Kidney (tissue), 22 donors: ENCODE measurements at places on chromosomes 6 and 20. TPM values are rescaled to one million over a fixed set of nuclear protein-coding genes. Genes with fewer than 3 reads are reported as not detected.

KCNG1 gene
- polyA plus RNA-seq, result 0.58 TPM

PRND gene
- polyA plus RNA-seq, result not detected

NOTCH4 gene
- polyA plus RNA-seq, result 22.5 TPM

RAB22A gene
- polyA plus RNA-seq, result 7.0 TPM

ETV7 gene
- 0.99 TPM for polyA plus RNA-seq

WFDC10B gene
- polyA plus RNA-seq, result not detected

ACSS2 gene
- 98.9 TPM for polyA plus RNA-seq

HLA-DQB2 gene
- polyA plus RNA-seq, result 1.7 TPM

TUBB2B gene
- 46.1 TPM for polyA plus RNA-seq

PTCRA gene
- not detected for polyA plus RNA-seq

DNA sequence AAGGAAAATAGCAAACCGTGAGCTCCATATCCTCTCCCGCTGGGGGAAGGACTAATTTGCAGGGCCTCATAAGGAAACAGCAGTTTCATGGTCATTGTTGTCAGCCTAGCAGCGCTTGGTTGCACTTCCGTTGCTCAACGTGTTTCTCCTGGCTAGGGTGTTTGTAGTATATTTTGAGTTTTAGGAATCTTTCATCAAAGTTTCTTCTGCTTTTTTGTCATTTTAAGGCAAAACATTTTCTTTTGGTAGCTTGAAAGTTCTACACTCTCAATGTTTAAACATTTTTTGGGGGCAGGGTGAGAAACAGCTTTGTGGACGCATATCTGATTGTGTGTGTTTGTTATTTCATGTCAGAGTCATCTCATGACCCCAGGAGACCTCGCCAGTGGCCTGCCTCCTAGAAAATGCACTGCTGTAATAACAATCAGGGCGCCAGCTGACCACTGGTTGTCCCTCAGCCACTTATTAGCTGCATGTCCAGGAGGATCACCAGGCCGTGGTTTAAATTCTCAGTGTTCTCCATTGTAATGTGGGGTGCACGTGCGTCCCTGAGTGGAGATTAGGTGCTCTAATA lies 20.6 kb downstream of the JARID2 start:
- no peak for DNase-seq

GRCh38 chr20:1118004-1118335 lies 432 bp upstream of the PSMF1 start:
- no peak for DNase-seq

GRCh38 chr6:139852488-139853140 lies 478.2 kb upstream of the CITED2 start:
- no peak for DNase-seq

GRCh38 chr20:48698507-48699267 lies 129.1 kb downstream of the PREX1 start:
- DNase-seq, result no peak

GRCh38 chr20:45935416-45936046 lies 1.0 kb downstream of the PCIF1 start:
- no peak for DNase-seq

DNA sequence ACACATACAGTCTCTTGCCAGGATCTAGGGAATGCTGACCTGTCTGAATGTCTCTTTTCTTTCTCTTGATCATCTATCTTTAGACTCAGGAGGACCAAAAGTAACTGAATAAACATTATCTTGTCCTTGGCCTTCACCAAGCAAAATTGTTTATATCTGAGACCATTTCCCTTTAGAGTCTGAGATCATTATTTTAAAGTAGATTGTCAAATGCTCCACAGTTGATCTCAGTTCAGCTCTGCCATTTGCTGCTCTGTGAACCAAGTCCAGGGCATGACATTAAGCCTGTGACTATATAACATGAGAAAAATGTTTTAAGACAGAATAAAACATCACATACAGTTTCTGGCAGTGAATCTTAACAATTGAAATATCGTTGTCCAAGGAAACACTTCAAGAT lies 148.3 kb upstream of the NRSN1 start:
- no peak for DNase-seq

GRCh38 chr20:20603339-20603990 lies 109.0 kb downstream of the RALGAPA2 start:
- peak; percentile 53 for DNase-seq

DNA sequence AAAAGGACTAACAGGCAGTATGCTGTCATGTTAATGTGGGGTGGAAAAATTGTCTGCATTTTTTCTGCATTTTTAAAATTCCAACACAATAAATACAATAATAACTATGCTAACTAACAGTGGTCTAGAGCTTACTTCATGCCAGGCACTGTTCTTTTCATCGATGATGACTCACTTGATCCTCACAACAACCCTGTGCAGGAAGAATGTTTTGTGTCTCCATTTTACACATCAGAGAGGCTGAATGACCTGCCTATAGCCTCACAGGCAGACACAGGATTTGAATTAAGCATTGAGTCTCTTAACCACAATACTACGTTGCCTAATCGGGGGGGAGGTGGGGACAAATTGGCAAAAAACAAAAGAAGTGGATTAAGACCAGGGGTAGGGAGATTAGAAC lies 26.9 kb upstream of the FANCE start:
- DNase-seq, result no peak

GRCh38 chr6:159099961-159100360 lies 55.2 kb upstream of the TAGAP start:
- no peak for DNase-seq

GRCh38 chr6:151121900-151122299 lies 117.9 kb upstream of the AKAP12 start:
- DNase-seq, result no peak

DNA sequence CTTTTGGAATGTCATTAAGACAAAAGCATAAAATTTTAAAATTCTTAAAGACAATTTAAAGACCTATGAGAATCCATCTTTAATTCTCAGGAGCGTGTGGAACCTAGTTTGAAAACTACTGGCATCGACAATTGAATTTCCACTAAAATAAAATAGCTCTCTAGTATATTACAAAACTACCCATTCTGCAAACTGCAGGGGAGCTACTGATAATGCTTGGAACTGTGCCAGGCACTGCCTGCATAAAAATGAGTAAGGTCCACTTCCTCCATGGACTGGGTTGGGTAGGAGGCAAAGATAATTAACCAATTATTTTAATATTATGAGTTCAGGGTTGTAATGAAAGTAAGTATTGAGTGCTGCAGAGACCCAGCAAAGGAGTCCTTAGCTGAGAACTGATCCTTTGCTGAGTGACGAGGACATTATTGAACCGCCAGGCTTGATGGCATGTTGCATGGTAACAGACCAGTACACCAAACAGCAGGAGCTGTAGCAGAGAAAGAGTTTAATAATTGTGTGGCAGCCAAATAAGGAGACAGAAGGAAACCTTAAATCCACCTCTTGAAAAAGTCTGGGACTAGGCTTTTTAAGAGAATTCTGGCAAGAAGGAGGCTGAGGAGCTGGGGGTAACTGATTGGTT lies 261.3 kb downstream of the ESR1 start:
- no peak for DNase-seq

- no peak for DNase-seq
Observed at GRCh38 chr20:38227420-38228360, 32.8 kb downstream of the KIAA1755 start.

DNA sequence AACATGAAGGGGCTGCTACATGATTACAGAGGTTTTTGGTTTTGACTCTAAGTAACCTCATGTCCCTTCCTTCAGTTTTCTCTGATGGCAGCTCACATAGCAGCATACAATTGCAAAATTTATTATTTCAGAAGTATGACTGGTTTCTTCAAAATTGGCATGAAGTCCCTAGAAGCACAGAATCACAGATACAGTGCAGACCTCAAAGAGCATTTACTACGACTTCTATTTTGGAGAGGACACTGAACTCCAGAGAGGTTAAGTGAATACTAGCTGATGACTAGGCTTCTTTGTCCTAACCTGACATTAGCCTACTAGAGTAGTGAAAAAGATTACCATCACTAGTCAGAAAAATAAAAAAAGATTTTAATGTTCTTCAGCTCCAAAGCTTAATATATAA lies 664.3 kb downstream of the RFPL4B start:
- no peak for DNase-seq

DNA sequence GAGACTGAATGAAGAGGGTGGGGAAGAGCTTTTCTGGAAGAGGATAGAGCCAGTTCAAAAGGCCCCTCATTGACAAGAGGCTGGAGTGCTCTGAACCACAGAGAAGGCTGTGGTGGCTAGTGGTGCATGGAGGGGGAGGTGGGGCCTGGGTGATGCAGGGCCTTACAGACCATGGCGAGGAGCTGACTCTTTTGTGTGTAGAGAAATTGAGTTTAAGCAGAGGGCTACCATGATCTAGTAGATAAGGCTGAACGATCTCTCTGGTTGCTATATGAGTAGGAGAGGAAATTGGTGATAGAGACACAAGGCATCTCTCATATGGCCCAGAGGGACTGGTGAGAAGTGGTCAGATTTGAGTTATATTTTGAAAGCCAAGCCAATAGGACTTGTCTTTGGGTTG lies 137.6 kb downstream of the UST start:
- no peak for DNase-seq

DNA sequence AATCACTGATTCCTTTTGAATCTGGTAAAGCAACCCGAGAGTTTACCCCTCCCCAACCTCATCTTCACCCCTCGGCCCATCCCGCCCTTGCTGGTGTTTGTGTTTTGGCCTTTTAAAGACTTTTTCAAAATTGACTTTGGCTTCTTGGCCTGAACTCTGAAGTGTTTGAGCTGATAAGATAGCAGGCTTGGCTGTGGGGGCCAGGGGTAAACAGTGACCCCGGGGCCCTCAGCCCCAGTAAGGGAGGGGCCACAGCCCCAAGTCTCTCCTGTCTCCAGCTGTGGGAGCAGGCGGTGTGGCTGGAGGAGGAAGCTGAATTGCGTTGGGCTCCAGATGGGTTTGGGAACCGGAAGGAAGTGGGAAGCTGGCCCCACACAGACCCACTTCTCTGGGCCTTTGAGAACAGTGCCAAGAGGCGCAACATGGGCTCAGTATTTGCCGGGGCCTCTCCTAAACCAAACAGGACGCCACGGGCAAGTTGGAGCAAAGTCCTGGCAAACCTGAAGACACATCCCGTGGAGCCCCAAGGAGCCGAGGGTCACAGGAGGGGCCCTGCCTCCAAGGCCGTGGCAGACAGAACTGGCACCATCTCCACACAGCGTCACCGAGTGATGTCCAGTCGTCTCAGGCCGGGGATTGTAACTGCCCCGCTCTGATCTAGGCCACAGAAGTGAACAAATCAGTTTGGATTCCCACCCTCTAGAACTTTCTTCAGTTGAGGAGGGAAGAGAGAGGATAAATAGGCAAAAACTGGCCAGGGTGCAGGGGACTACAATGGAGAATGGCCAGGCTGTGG lies 54.3 kb upstream of the PTPN1 start:
- DNase-seq, result no peak

DNA sequence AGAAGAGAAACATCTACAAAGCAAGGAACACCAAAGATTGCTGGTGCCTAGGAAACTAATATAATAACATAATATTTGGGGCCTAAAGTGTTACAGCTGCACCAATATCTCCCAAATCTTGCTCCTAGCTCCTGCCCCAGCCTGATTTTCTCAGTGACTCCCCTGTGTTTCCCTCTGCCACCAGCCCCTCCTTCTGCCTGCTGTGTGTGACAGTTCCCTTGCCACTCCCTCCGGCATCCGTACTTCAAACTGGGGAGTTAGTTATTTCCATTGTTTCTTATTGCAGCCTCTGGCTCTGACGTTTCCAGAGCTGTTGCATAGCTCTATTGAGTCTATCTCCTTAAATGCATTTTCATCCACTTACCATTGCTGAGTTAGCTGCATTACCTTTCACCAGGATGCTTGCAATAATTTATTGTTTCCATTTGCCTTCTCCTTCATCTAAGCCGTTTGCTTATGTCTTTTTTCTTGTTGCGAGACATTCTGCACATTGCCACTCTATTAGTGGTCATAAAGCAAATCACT lies 43.1 kb downstream of the ESR1 start:
- no peak for DNase-seq

DNA sequence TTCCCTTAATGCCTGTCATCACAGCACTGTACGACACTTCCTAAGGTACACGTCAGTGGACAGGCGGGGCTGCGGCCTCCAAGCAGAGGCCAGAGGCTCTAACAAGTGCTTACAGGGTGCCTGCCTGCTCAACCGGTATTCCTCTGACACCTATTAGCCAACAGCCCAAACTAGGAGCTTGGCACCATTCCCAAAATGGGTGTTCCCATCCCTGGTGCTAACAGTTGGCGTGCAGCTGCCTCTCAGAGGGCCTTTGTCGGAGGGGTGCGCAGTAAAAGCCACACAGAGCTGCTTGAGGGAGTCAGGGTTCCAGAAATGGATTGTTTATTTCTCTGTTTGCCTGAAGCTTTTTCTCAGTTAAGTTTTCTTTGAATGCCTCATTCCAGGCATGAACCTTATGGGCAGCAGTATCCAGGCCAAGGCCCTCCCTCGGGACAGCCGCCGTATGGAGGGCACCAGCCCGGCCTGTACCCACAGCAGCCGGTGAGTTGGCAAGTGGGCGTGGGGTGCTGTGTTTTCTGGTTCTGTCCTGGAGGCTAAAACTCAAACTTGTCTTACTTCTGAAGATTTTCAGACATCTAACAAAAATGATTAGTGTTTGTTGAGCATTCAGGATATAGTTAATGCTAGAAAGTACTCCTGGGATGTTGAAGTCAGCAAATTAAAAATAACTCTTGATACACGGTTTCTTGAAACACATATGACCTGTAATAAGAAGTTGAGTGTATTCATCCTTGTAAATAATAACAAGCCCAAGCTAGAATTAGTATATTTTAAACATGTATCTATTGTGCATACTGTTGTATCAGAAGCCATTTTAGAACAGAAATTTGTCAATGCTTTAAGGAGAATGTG lies 124.7 kb downstream of the TMEM242 start:
- DNase-seq, result no peak

DNA sequence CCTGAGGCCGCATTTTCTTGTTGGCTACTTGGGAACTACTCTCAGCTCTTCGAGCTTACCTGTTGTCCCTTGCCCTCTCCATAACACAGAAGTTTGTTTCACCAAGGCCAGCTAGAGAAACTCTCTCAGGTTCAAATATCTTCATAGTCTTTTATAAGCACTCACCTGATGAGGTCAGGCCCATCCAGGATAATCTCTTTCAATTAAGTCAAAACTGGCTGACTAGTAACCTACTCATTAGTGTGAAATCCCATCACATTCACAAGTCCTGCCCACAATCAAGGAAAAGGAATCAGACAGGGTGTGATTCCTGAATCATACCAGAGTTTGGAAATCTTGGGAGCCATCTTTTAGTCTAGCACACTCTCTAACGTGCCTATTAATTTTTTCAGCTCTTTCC lies 195.2 kb upstream of the HS3ST5 start:
- no peak for DNase-seq

GRCh38 chr6:31541658-31542521 lies at the start of gene DDX39B:
Gene DDX39B (minus strand): TSS chr6:31542003. CDS start chr6:31540532, 1,471 bp downstream.
- DNase-seq, result peak; percentile 97

DNA sequence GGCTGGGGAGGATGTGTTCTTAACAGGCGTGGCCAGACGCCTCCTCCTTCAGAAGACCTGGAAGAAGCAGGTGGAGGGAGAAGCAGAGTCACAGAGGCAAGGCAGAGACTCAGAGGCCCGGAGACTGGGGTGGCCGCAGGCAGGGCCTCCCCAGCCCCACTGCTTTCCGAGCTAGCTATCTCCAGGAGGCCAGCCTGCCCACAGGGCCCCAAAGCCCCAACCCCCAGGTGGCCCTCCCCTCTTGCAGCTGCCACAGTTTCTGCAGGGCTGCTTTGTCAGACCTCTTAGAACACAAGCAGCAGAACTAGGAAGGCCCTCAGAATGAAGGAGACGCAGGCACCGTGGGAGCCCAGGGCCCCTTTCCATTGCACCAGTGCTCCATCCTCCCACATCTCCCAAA lies 69.0 kb upstream of the MLN start:
- DNase-seq, result no peak
